EL (cell line): ENCODE measurements at places on chromosomes 4 and X.

- peak; percentile 31 for DNase-seq
Observed at GRCh38 chr4:110869862-110870572, 247.1 kb upstream of the PITX2 start.

GRCh38 chr4:21470535-21470934, 478.0 kb downstream of the KCNIP4 start:
- DNase-seq: peak; percentile 49

DNA sequence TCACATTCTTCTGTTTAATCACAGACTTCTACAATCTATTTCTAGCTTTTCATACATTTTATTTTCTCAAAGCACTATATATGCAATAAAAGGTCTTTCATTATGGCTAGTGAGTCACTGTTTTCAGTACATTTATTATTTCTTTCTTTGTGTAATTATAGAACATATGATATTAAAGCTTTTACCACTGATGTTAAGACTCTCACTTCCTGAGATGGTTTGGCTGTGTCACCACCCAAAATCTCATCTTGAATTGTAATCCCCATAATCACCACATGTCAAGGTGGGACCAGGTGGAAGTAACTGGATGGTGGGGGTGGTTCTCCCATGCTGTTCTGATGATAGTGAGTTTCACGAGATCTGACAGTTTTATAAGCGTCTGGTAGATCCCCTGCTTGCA, 41.9 kb downstream of the UBA6 start:
- no peak for DNase-seq

DNA sequence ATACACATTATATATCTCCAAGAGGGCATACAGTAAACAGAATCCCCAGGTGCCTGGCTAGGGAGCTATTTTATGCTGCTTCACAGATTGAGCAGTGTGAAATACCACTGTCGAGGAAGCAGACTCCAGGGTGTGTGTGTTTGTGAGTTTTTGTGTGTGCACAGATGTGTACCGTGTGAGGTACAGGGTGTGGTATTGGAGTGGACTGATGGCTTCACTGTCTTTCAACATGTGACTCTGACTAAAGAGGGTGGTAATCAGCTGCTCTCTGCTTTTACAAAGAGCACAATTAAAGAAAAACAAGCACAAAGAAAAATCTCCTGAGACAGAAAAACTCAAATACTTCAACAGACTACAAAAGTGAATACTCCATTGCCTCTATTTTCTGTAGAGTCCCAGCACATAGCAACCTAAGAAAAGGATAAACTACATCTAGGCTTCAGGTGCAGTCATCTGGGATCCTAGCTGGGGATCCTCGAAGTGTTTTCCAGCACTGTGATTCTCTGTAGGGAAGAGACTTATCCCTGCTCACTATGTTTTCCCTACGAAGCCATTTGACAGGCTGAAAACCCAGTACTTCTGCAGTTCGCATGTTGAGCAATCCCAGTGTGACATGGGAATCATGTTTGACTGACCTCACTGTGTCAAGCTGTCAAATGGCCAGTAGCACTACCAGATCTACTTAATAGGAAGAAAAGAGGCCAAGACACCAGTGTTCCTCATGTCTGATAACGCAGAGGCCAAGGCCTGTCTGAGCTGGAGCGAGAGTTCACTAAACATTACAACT, 100.3 kb downstream of the CDS1 start:
- no peak for DNase-seq

DNA sequence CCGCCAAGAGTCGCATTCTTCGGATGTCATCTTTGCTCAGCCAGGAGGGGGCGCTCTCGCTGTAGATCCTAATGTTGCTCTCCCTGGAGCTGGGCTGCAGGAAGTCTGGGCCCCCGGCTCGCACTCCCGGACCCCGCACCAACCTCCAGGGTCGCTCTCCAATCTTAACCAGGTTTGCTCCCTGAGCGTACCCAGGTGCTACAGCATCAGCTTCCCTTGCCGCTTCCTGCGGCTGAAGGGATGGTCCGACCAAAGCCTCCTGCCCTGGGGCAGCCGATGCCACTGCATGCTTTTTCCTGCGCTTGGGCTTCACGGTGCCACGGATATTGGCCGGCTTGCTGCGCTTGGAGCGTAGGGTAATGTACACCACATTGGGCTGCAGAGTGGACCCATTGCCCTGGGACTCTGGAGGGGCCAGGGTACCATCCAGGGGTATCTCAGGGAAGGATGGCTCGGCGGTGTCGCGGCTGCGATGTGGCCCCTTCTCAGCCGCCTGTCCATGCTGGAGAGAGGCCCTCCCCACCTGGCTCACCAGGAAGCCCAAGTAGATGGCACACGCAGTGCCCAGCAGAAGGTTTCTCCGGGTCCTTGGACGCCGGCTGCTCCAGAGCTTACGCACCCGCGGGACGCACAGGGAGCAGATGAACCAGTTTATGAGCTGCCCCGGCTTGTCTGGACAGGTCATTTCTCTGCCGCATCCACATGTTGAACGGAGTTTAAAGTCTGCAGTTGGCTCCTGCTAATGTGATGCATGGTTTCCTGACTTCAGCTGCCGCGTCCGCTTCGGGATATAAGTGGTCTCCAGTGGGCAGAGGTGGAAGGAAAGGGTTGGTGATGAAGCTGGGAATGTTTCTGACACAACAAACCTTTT, 1.9 kb downstream of the GASK1B start:
- DNase-seq: peak; percentile 56

GRCh38 chrX:110338935-110339334, 19.7 kb upstream of the RTL9 start:
- peak; percentile 10 for DNase-seq

GRCh38 chr4:2305766-2306501, 44.0 kb upstream of the MXD4 start:
- DNase-seq: no peak
